ENCODE measurements at places on chromosomes 2 and 18.

- DNase-seq = no peak
Observed at GRCh38 chr2:187855689-187856088, 301.5 kb upstream of the TFPI start.

GRCh38 chr18:32319084-32319483 lies 129.2 kb downstream of the MEP1B start:
- DNase-seq = no peak

GRCh38 chr2:239311132-239312040 lies 89.4 kb downstream of the HDAC4 start:
- DNase-seq = no peak

- no peak for DNase-seq
Observed at GRCh38 chr2:208153156-208153555, 7.2 kb upstream of the CRYGB start.

DNA sequence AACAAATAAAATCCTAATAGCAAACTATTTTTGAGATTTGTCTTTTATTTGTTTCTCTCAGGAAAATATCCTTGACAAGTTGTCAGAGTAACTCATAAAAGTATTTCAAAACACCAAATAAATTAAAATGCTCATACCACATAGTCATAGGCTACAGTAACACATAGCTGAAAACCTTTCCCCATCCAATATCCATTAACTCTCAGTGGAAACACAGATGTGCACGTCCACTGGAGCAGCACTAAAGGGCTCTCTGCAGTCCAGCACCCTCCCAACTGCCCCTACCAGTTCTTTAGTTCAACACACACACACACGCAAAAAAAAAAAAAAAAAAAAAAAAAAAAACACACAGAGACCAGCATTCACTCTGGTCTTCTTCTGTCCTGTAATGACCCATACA lies 879 bp upstream of the XDH start:
- no peak for DNase-seq

DNA sequence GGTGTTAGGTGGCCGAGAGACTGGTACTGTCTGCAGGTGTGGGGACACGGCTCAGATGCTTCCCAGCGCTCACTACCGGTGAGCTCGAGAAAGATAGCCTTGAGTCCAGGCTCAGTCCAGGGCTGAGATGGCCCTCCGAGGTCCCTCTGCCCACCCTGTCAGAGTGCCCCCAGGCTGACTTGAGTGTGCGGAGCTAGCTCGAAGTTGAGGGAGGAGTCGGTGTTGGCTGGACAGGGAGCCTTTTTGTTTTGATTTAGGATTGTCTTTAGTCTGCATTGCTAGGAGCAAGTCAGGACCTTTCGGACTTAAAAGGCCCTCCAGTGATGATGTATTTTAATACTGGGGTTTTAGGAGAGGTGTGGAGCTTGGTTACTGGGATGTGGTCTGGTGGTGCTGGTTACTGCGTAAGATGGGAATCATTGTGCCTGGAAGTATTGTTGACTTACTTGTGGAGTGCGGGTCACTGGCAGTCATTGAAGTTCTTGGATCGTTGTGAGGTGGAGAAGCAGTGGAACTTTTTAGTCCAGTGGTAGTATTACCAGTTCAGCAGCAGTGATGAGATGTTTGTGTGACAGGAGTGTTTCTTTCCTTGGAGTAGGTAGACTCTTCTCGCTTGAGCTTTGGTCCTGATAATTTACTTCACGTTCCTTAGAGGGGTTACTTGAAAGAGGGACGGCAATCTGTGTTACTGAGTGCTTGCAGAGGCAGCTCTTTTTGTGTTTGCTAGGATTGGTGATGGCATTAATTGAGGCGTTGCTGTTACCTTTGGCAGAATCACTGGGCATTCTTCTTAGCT lies 633 bp downstream of the KIAA1328 start:
- peak; percentile 46 for DNase-seq

DNA sequence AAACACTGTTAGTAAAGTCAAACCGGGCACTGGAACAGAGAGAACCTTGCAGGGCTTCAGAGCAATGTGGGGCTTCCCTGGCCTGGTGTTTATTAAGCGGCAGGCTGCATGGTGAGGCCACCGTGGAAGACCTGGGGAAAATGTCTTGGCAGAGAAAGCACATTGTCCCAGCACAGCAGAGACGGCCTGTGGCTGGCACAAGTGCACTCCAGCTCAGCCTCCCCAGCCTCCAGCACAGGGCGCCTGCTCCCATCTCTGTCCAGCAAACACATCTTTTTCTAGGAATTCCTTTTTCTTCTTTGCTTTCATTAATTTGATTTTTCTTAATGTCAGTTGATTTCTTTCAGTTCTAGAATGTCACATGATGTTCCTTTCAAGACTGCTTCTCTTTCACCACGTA lies 138.2 kb upstream of the NFATC1 start:
- DNase-seq = no peak

GRCh38 chr2:240170883-240171282 lies 30.4 kb upstream of the OTOS start:
- no peak for DNase-seq

DNA sequence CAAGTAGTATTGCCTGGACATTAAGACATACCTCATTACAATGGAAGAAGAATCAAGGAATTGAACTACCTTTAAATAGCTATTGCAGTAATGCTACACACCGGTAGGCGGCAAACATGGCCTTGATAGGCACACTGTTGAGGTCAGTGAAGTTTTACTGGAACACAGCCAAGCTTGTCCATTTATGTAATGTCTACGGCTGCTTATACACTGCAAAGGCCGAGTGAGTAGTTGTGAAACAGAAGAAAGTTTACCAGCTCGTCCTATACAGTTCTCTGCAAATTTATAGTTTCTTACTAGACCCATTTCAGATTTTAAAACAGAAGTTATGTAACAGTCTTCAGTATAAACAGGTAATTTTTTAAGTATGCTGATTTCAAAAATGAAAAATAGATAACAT lies 38.8 kb downstream of the PPP4R1 start:
- peak; percentile 59 for DNase-seq

- DNase-seq = no peak
Observed at GRCh38 chr2:62687636-62688035, 17.9 kb upstream of the EHBP1 start.

DNA sequence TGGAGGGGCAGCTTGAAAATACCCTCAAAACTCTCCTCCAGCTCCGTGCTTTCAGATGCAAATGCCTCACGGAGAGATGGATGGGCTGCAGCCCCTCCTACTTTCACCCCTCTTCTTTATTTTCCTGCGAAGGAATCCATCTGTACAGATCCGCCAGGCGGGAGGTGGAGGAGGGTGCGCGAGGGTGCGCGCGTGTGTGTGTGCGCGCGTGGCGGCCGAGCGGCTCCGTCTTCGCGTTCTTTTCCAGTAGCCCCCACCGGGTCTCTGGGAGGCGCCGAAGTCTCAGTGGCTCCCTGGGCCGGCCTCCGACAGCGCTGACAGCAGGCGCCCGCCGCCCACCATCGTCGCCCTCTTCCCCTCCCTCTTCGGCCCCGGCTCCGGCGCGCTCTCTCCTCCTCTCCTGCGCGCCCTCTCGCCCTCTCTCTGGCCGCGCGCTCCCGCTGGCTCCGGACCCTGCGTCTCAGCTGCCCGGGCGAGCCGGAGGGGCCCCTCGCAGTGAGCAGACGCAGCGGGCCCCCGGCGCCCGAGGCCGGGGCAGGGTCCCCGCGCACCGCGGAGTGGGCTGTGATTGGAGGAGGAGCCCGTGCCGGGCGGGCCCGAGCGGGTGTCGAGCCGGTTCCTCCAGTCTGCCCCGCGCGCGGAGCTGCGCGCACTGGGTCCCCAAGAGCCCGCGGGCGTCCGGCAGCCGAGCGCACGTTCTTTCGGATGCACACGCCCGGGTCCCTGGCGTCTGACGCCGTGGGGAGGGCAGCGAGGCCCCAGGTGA lies at the start of gene CDH7:
TSS of gene CDH7 (plus strand) at position 624 of the 766 bp plus-strand sequence. CDS start 11,831 bp downstream, outside the sequence.
- DNase-seq = peak; percentile 6

- no peak for DNase-seq
Observed at GRCh38 chr2:178193496-178193822, 853 bp upstream of the OSBPL6 start.

- no peak for DNase-seq
Observed at GRCh38 chr2:74199871-74200305, 1.5 kb downstream of the MTHFD2 start.

- DNase-seq = no peak
Observed at GRCh38 chr2:96907115-96908041, 37.5 kb upstream of the SEMA4C start.

DNA sequence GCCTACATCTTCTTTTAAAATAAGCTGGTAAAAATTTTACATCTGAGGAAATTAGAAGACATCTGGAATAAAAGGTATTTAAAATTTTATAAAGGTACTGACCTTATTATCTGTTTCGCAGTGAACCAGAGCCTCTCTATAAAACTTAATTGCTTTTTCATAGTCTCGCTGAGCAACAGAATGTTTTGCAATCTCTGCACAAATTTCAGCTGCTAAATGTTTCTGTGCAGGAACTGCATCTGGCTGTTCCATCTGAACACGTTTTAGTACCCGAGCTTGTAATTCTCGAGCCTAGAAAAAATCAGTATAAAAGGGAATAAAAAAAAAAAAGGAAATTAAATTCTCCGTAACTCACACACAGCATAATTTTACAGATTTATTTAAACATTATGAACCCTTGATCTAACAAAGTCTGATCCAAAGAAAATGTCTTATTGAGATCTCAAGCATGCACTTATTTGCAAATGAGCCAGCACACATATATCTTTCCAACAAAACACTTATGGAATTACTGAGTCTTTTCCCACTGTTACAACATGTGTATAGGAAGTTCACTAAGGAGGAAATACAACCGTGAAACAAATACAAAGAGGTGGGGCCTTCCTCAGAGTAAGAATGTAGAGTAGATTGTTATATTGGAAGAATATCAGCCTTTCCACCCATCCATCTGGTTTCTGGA lies 51.8 kb downstream of the TTC21B start:
- no peak for DNase-seq

DNA sequence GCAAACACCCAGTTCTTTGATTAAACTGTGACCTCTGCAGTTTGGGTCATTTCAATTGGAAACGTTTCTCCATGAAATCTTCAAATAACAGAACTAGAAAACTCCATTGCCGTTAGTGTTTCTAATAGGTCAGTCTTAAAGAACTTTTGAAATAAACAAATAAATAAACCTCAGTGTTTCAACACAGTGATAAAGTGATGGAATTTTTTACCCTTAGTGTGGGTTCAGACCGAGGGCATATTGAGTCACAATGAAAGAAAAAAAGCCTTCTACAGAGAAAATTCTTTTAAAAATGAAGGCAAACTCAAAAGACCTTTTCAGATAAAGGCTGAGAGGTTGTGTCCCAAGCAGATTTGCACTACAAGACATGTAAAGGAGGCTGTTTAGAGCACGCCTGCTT lies 149.6 kb downstream of the NCKAP5 start:
- no peak for DNase-seq

- no peak for DNase-seq
Observed at GRCh38 chr2:240353944-240354343, 81.5 kb upstream of the GPC1 start.

DNA sequence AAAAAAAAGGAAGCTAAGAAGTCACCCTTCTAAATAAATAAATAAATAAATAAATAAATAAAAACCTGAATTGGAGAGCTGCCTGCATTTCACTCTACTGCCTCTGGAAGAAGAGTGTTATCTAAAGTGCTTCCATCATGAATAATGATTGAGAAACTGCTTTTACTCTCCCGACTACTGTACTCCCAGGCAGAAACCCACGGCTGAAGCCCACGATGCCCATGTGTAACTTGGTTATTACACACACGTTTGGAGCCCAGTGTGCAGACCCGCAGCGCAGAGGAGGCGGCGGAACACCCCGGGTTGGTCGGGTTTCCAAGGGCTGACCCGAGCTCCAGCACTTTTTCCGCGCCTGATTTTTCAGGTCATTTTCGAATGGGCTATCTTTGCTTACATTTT lies 697 bp upstream of the SPATS2L start:
- peak; percentile 34 for DNase-seq

Data from HEK293T (cell line).